Stimulated activated CD8-positive, alpha-beta memory T cell treated with anti-CD3 and anti-CD28 coated beads, Interleukin-4, amount 100 ng/mL, for 4 hours (primary cell): ENCODE measurements at places on chromosomes 6 and 20.

DNA sequence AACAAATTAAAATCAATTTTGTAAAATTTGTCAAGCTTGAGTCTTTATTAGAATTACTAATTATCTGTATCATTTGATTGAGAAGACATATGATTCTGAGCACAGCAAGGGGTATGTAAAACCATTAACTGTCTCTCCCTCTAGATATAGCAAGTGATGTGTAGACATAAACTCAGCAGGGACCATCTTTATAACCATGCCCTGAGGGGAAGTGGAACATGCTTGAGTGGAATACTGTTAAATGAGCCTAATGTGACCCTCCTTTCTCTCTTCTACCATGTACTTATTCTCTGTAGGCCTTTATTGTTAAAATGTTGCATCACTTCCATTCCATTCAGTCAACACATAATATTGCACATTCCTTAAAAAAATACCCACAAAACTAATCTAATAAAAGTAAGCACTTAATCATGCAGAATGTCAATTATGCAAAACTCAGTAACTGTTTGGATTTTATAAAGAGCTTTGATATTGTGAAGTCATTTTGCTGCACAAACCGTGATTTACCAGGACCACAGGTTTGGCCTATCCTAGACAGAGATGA is 896.6 kb upstream of the MANEA start:
- DNase-seq = no peak

- no peak for DNase-seq
Observed at GRCh38 chr20:40547483-40548091, 141.4 kb downstream of the MAFB start.

DNA sequence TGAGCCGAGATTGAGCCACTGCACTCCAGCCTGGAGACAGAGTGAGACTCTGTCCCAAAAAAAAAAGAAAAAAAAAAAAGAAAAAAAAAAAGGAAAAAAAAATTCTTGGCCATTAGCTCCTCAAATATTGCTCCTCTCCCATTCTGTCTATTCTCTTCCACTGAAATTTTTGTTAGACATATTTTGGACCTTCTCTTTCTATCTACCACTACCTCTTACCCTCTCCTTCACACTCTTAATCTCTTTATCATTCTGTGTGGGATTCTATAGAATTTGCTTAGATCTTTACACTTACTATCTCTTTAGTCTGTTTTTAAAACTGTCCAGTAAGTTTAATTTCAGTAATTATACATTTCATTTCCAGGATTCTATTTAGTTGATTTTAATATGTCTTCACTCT is 85.0 kb downstream of the IRAK1BP1 start:
- DNase-seq = no peak

GRCh38 chr20:24341781-24342180 is 127.6 kb upstream of the SYNDIG1 start:
- DNase-seq = no peak

GRCh38 chr6:9233686-9234085 is 798.3 kb upstream of the SLC35B3 start:
- DNase-seq = no peak

- no peak for DNase-seq
Observed at GRCh38 chr20:35353646-35354045, 58.1 kb downstream of the UQCC1 start.

- no peak for DNase-seq
Observed at GRCh38 chr6:116070101-116070500, 9.4 kb upstream of the FRK start.

GRCh38 chr20:24647713-24648112 is 178.3 kb downstream of the SYNDIG1 start:
- DNase-seq = no peak
